ENCODE measurements at places on chromosomes 7 and 10. TPM values are rescaled to one million over a fixed set of nuclear protein-coding genes. Genes with fewer than 3 reads are reported as not detected.

GRCh38 chr10:88851706-88852105 lies at the start of gene ANKRD22:
Gene ANKRD22, minus strand, starts transcription at chr10:88851844. Its CDS starts 237 bp downstream, at chr10:88851607.
- H3K27me3 ChIP-seq, result no peaks in the 10 kb centered on the region
- no peaks in the 10 kb centered on the region for H3K36me3 ChIP-seq
- no peak for DNase-seq
- H3K27ac ChIP-seq, result no peak within 1 kb of the TSS

DNA sequence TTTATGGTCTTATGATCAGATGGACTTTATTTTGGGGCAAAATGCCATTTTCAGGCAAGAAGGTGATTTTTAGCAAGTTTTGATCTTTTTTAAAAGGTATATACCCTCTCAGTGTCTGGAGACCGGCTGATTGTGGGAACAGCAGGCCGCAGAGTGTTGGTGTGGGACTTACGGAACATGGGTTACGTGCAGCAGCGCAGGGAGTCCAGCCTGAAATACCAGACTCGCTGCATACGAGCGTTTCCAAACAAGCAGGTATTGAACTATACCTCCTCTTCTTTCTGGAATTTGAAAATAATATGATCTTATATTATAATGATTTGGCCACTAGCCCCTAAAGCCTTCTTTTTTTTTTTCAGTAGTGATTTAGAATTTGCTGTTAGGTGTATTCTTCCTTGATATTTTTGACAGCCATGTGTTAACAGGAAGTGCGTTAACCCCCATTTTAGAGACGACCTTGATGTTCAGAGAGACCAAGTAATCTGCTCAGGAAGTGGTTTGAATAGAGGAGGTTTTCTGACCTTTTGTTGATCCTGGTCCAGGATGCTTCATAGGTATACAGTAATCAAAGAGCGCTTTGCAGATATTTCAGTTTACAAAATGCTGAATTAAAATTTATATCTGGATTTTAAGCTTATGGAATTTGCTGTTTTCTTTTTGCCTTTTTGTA lies 6.2 kb downstream of the BUB3 start:
- H3K36me3 ChIP-seq, result peaks cover 20% of the 10 kb centered on the region
- H3K27me3 ChIP-seq, result no peaks in the 10 kb centered on the region
- H3K4me1 ChIP-seq, result peaks cover 9% of the 10 kb centered on the region
- no peak overlapping the region for H3K4me3 ChIP-seq

DNA sequence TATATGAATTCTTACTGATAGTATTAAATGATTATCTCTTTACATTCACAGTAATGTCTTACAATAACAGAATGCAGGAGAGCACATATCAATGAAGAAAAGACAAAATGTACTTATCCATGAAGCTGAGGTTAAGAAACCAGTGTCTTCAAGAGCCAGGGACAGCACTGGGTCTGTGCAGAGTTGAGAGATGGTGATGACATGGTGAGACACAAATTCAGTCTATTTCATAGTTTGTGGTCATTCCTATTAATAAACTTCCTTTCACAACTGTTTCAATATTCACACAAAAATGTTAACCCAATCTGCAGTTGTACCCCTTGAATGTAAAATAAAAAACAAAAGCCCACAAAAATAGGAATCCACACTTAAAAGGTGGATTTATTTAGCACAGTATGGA lies 5.3 kb upstream of the MAGI2 start:
- no peak for DNase-seq
- H3K4me3 ChIP-seq, result no peak overlapping the region
- no peak overlapping the region for H3K27ac ChIP-seq
- peaks cover 9% of the 10 kb centered on the region for H3K36me3 ChIP-seq
- H3K4me1 ChIP-seq, result peaks cover 10% of the 10 kb centered on the region

- peaks cover 3% of the 10 kb centered on the region for H3K4me1 ChIP-seq
- H3K27me3 ChIP-seq, result peaks cover 2% of the 10 kb centered on the region
- H3K4me3 ChIP-seq, result no peak overlapping the region
- H3K36me3 ChIP-seq, result no peaks in the 10 kb centered on the region
- H3K27ac ChIP-seq, result no peak overlapping the region
Observed at GRCh38 chr10:27457966-27458365, 46.1 kb upstream of the RAB18 start.

DNA sequence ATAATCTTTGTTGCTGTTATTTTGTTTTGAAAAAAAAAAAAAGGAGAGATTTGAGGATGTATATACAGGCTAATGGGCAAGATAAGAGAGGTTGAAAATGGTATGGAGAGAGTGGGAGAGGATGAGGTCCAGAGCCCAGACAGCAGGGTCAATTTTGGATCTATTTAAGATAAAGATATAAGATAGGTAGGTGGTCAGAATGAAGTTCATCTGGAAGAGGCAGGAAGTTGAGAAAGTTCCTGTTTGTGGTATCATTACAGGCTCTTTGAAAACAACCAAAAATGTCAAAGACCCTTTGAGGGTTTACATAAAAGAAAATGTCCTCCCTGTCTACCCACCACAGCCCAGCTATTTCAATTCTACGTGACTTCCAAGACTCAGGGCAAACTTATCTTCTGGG lies 7.5 kb downstream of the CEP41 start:
- H3K27me3 ChIP-seq, result no peaks in the 10 kb centered on the region
- no peak for DNase-seq
- no peaks in the 10 kb centered on the region for H3K36me3 ChIP-seq
- H3K27ac ChIP-seq, result no peak overlapping the region
- peaks cover 8% of the 10 kb centered on the region for H3K4me1 ChIP-seq
- H3K4me3 ChIP-seq, result no peak overlapping the region

GRCh38 chr10:78375854-78376785 lies 342.5 kb downstream of the RPS24 start:
- no peak overlapping the region for H3K27ac ChIP-seq
- H3K36me3 ChIP-seq, result no peaks in the 10 kb centered on the region
- no peak for DNase-seq

DNA sequence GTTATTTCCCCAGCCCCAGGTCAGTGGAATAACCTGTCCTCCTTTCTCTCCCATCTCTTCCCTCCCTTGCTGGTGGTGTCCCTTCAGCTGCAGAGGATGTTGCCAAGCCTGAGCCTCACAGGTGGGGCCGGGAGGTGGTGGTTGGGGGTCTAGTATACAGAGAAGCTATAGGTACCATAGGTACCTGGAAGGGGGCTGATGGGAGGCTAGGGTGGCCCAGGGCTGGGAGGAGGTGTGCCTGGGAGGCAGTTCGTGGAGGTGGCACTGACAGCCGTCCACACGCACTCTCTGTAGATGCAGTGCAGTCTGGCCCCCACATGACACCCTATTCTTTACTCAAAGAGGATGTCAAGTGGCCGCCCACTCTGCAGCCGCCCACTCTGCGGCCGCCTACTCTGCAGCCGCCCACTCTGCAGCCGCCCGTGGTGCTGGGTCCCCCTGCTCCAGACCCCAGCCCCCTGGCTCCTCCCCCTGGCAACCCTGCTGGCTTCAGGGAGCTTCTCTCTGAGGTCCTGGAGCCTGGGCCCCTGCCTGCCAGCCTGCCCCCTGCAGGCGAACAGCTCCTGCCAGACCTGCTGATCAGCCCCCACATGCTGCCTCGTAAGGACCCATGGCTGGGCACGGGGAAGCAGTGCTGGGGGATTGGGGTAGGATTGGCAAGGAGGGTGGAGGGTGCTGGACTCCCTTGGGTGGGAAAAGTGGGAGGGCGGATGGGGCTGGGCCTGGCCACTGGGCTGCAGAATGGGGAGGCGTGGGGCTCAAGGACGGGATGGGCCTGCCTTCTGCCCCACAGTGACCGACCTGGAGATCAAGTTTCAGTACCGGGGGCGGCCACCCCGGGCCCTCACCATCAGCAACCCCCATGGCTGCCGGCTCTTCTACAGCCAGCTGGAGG lies 9.5 kb downstream of the IRF5 start:
- peaks cover 5% of the 10 kb centered on the region for H3K27me3 ChIP-seq
- DNase-seq, result no peak
- no peak overlapping the region for H3K27ac ChIP-seq
- peaks cover 11% of the 10 kb centered on the region for H3K36me3 ChIP-seq
- H3K4me1 ChIP-seq, result no peaks in the 10 kb centered on the region
- H3K4me3 ChIP-seq, result no peak overlapping the region

GRCh38 chr10:101222683-101223273 lies 6.5 kb downstream of the LBX1 start:
- DNase-seq, result no peak
- no peak overlapping the region for H3K4me3 ChIP-seq

GRCh38 chr7:96685755-96686154 lies 23.9 kb downstream of the SEM1 start:
- peaks cover 30% of the 10 kb centered on the region for H3K36me3 ChIP-seq
- H3K27ac ChIP-seq, result no peak overlapping the region
- peaks cover 4% of the 10 kb centered on the region for H3K4me1 ChIP-seq
- peaks cover 4% of the 10 kb centered on the region for H3K27me3 ChIP-seq
- no peak for DNase-seq

GRCh38 chr10:124568339-124568738 lies 106.7 kb downstream of the LHPP start:
- no peak overlapping the region for H3K27ac ChIP-seq
- no peaks in the 10 kb centered on the region for H3K4me1 ChIP-seq
- DNase-seq, result no peak
- H3K36me3 ChIP-seq, result no peaks in the 10 kb centered on the region
- no peak overlapping the region for H3K4me3 ChIP-seq

DNA sequence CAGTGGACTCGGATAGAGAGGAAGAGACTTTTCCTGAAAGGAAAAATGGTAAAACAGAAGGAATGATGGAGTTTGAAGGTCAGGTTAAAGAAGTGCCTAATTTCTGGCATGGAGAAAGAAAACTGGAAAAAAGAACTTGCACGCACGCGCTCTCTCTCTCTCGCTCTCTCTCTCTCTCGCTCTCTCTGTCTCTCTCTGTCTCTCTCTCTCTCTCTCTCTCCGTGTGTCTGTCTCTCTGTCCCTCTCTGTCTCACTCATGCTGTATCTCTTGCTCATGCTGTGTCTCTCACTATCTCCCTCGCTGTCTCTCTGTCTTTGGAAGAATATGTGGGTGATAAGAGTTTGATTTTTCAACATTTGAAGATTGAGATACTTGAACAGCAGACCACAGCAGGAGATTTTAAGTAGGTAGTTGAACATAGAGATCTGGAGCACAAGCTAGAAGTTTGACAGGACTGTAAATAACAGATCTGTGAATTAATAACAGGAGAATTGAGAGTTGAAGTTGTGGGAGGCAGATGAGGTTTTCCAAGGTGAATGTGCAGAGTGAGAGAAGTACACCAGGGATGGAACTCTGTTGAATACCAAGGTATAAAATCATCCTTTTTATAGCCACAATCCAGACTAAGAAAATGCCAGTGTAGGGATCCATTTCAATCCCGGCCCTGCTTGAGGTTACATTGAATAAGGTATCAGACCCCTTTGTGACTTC lies 33.1 kb downstream of the ADD3 start:
- no peak overlapping the region for H3K27ac ChIP-seq
- H3K36me3 ChIP-seq, result no peaks in the 10 kb centered on the region
- H3K27me3 ChIP-seq, result peaks cover 2% of the 10 kb centered on the region
- no peak overlapping the region for H3K4me3 ChIP-seq

GRCh38 chr7:67758551-67758950 lies 761.9 kb downstream of the TYW1 start:
- H3K27me3 ChIP-seq, result peaks cover 5% of the 10 kb centered on the region
- peaks cover 2% of the 10 kb centered on the region for H3K36me3 ChIP-seq
- no peak overlapping the region for H3K4me3 ChIP-seq

GRCh38 chr7:128833946-128834325 lies 3.7 kb downstream of the FLNC start:
- DNase-seq, result no peak
- H3K4me1 ChIP-seq, result peaks cover 5% of the 10 kb centered on the region
- H3K27me3 ChIP-seq, result peaks cover 18% of the 10 kb centered on the region
- no peaks in the 10 kb centered on the region for H3K36me3 ChIP-seq
- H3K27ac ChIP-seq, result no peak overlapping the region

- H3K36me3 ChIP-seq, result peaks cover 13% of the 10 kb centered on the region
- peaks cover 8% of the 10 kb centered on the region for H3K27me3 ChIP-seq
- H3K4me3 ChIP-seq, result no peak overlapping the region
Observed at GRCh38 chr7:67753891-67754290, 757.3 kb downstream of the TYW1 start.

DNA sequence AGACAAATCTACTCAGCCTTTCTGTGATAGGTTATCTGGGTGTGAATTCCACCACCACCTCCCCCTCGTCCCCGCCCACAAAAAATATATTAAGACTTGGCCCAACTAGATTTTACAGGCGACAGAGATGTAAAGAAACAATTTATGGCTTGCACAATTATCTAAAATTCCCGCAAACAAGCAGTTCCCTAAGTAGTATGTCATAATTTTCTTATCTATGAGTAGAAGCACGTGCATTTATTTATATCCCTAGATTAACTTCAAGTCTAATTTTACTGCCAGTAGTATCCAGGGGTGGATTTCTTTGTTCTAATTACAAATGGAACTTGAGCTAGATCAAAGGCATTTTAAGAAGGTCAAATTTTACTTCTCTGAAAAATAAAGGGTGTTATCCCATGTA lies 1.7 kb downstream of the TSPAN12 start:
- peaks cover 6% of the 10 kb centered on the region for H3K27me3 ChIP-seq
- peak overlapping the region; percentile 99 for H3K4me3 ChIP-seq
- peaks cover 11% of the 10 kb centered on the region for H3K36me3 ChIP-seq
- DNase-seq, result no peak
- peak overlapping the region; percentile 74 for H3K27ac ChIP-seq

- no peaks in the 10 kb centered on the region for H3K4me1 ChIP-seq
- no peak overlapping the region for H3K27ac ChIP-seq
- H3K36me3 ChIP-seq, result no peaks in the 10 kb centered on the region
- no peak for DNase-seq
- H3K27me3 ChIP-seq, result no peaks in the 10 kb centered on the region
Observed at GRCh38 chr10:121448766-121449421, 149.3 kb downstream of the FGFR2 start.

DNA sequence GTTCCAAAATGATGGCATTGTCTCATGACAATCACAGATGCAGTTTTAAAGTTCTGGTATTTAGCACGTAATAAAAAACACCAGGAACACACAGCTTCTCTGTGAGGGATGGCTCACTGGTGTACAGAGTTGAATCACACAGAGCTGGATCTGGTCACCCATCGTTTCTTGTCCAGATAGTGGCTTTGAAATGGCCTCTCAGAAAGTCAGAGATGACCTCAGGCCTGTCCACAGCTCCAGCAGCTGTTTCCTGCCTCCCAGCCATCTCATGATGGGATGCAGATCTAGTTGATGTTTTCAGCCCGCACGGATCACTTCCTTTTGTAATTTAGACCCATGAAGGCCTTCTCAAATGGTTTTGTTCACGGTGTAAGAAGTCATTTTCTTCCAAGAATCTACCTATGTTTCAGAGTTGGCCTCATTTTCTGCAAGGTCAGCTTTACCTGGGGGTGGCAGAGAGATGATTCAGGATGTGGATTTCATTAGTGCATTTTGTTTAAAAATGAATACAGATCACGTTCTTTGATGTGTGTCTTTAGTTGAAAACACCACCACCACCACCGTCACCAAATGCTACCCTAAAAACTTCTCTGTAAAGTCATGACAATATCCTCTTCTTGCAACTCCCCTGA lies 166.2 kb downstream of the SNX10 start:
- DNase-seq, result no peak
- H3K27ac ChIP-seq, result no peak overlapping the region
- no peaks in the 10 kb centered on the region for H3K27me3 ChIP-seq
- no peak overlapping the region for H3K4me3 ChIP-seq

GRCh38 chr7:33590916-33591315 lies 314.4 kb upstream of the BMPER start:
- no peak overlapping the region for H3K27ac ChIP-seq
- no peak for DNase-seq
- H3K4me3 ChIP-seq, result no peak overlapping the region
- no peaks in the 10 kb centered on the region for H3K27me3 ChIP-seq
- H3K36me3 ChIP-seq, result no peaks in the 10 kb centered on the region

- no peak for DNase-seq
- no peaks in the 10 kb centered on the region for H3K36me3 ChIP-seq
- H3K4me1 ChIP-seq, result peaks cover 30% of the 10 kb centered on the region
- no peaks in the 10 kb centered on the region for H3K27me3 ChIP-seq
Observed at GRCh38 chr7:36001546-36001945, 151.5 kb upstream of the EEPD1 start.

Gene ADAM22
- 14.6 TPM for total RNA-seq

Gene SCART1
- total RNA-seq, result 0.36 TPM

Gene ASB10
- total RNA-seq, result not detected

Gene ZNF727
- not detected for total RNA-seq

Gene BTBD16
- 0.23 TPM for total RNA-seq

Data from endothelial cell (in vitro differentiated cells).